ENCODE measurements at places on chromosomes 13 and 19.

DNA sequence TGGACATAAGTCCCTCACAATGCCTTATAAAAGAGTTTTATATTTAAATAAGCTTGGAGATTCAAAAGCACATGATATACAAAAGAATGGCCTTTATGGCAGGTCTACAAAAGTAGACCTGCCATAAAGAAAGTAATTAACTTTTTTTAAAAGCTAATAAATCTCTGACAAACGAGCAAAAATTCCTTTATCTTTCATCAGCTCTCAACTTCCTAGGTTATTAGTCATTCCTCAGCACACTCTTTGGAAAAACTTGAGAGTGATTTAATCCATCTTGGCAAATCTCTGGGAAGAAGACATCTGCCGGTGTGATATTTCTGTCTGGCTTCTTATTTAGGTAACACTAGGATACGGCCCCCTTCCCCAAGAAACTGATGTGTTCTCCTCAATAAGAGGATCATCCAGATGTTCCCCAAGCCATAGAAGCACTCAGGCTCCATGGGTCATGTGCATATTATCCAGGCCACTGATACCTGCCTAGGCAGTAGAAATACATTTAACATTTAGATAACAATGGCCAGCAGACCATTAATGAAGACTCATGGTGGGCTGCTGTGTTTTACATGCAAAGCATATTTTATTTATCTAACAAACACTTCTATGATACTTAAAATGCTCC lies 372.7 kb downstream of the LIG4 start:
- DNase-seq: no peak

- no peak for DNase-seq
Measured at GRCh38 chr13:50224534-50224933, 209.3 kb downstream of the KCNRG start.

DNA sequence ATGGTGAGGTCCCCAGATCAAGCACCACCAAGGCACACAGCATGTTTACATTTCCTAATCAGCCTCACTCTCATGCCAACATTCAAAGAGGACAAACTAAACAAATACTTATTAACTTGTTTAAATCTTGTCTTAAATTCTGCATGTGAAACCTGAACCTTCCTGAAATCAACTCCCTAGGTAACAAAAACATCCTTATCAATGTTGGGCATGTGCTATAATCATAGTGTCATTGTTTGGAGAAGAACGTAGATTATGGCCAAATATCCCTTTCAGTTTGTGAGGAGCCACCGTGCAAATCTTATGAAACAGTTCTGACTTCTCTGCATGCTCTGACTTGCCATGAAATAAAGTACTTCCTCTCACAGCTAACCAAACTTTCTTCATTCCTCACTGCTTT lies 123.8 kb downstream of the NDFIP2 start:
- DNase-seq: no peak

GRCh38 chr19:38060331-38060730 lies 153.3 kb downstream of the SIPA1L3 start:
- DNase-seq: no peak

GRCh38 chr13:93290503-93290902 lies 63.9 kb downstream of the GPC6 start:
- no peak for DNase-seq

DNA sequence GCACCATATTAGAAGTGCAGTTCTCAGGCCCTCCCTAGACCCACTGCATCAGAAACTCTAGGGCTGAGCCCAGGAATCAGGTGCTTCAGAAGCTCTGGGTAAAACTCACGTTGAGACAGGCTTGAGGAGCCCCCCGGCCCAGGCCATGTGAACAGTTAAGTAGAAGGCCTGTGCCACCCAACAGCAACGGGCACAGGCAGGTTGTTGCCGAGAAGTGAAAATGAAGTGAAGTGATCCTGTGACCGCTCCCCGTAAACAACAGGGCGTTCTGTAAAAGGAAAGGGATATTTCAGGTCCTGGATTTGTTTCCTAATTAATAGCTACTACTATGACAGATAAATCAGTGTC lies 128.8 kb downstream of the ATP11A start:
- DNase-seq: no peak

DNA sequence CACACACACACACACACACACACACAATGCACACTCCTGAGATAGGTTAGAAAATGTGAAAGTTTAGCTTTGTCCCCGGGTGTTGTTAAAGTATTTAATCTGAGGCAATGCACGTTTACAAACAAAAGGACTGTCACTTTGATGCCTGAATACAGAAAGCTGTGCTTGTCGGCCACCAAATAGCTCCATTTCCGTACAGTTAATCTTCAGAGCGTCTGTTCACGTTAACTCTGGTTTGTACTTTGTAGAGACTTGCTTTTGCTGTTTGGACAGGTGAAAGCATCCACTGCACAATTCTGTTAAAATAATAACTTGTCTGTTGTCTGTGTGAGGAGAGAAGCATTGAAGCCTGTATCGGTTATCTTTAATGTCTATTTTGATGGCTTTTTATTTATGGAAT lies 267.8 kb downstream of the FGF9 start:
- no peak for DNase-seq

DNA sequence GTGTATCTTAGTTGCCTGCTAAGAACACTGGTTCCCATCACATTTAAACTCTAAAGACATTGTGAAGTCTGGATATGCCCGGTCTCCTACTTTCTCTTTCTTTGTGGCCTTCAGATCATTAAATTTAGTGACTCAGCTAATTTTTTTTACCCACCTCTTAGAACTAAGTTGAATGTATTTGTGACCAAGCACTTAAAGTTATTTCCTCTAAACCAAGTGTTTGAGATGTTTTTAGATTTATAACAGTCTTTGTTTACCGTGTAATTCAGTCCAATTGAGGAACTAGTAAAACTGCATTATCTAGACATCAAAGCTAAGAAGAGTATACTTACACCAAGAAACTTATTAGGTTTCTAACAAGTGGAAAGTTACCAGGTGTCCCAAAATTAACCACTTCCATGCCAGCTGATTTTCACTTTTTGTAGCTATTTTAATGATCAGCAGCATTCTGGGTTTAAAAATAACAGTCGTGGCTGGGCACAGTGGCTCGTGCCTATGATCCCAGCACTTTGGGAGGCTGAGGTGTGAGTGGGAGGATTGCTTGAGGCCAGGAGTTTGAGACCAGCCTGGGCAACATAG lies 53.1 kb downstream of the ARHGAP35 start:
- no peak for DNase-seq

DNA sequence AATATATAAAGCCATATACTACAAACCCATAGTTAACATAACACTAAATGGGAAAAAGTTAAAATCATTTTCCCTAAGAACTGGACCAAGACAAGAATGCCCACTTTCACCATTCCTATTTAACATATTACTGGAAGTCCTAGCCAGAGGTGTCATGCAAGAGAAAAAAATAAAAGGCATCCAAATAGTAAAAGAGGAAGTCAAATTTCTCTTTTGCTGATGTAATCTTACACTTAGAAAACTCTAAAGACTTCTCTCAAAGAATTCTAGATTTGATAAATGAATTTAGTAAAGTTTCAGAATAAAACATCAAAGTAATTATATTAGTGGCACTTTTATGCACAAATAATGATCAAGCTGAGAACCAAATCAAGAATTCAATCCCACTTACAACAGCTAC lies 678.9 kb upstream of the SLITRK5 start:
- no peak for DNase-seq

GRCh38 chr13:66076417-66076816 lies 1153.7 kb downstream of the PCDH9 start:
- DNase-seq: no peak

DNA sequence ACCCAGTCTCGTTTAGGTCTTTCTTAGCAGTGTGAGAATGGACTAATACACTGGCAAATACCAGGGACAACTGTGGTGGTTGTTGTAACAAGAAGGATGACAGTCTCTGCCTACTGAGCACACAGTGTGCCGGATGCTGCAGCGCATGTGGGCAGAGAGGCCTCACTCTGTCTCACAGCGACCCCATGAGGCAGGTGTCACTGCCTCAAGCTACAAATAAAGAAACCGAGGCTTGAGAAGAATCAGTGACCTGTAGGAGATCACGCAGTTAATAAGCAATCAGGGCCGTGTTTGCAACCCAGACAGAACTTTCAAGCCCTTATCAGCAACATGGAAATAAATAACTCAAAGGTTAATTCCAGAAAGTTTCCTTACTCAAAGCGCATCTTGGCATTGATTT lies 40.5 kb upstream of the GAS6 start:
- DNase-seq: no peak

- no peak for DNase-seq
Measured at GRCh38 chr19:31174948-31175347, 174.3 kb downstream of the TSHZ3 start.

GRCh38 chr19:18425515-18426415 lies 6.6 kb downstream of the SSBP4 start:
- no peak for DNase-seq

DNA sequence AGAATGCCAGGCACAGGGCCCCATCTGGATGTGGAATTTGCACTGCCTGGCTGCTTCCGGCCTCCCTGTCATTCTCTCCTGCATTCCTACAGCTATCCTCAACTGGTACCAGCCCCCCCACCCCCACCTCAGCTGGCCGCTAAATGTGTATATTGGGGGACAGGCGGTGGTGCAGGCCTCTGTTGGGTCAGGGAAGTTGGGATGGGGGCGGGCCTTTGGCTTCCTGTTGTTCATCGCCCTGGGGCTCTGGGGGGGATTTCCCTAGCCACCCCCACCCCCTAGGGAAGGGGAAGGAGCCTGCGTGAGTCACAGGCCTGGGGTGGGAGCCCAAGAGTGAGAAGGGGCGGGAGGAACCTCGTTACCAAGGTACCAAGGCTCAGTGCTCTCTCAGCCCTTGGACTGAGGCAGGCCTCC lies 10.6 kb downstream of the POU2F2 start:
- no peak for DNase-seq

GRCh38 chr19:287381-287871 lies 3.8 kb downstream of the PLPP2 start:
- DNase-seq: no peak

- DNase-seq: no peak
Measured at GRCh38 chr13:45328661-45329111, 12.3 kb downstream of the TPT1 start.

DNA sequence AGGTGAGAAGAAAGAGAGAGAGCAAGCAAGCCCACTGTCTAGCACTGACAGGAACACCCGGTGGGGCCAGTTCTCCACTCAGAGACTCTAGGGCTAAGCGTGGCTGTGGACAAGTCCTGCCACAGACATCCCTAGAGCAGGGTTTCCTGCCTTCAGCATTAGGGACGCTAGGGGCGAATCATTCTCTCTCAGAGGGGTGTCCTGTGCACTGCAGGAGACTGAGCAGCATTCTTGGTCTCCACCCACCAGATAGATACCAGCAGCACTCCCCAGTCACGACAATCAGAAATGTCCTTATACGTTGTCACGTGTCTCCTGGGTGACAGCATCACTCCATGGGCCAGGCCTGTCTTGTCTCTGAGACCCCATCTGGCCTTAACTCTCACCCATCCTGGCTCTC lies 1.5 kb downstream of the OR10H1 start:
- DNase-seq: no peak

DNA sequence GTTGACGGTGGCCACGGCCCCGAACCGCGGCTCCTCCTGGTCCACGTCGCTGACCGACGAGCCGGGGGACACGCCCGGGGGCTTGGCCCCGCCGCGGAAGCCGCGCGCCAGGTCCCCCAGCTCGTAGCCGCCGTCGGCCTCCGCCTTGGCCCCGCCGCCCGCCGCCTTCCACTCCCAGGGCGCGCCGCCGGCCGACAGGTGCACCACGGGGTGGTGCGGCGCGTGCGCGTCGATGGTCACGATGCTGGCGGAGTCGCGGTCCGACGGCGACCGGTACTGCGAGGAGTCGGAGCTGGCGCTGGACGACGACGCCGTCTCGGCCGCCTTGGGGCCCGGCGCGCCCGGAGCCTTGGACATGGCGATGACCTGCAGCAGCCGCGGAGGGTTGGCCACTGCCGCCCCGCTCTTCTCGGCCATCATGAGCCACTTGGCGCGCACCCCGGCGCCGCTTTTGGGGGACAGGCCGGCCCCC lies 9.0 kb downstream of the PLPPR3 start:
- DNase-seq: no peak

GRCh38 chr19:29843180-29844051 lies 31.6 kb downstream of the CCNE1 start:
- no peak for DNase-seq

DNA sequence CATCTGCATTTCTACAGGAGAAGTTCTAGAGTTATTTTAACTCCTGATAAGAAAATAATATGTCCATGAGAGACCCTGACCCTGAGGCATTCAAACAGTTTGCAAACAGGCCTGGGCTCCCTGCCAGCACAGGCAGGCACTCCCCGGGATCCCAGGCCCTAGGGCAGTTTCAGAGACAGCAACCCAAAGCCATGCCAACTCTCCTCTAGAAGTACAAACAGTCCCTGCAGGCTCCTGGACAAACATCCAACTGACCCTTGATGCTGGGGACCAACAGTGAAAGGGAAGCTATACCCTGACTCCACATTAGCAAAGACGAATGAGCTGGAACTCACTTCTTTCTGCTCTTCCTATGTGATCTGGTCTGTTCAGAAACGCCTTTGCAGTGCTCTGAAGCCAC lies 44.8 kb downstream of the CCDC70 start:
- no peak for DNase-seq

DNA sequence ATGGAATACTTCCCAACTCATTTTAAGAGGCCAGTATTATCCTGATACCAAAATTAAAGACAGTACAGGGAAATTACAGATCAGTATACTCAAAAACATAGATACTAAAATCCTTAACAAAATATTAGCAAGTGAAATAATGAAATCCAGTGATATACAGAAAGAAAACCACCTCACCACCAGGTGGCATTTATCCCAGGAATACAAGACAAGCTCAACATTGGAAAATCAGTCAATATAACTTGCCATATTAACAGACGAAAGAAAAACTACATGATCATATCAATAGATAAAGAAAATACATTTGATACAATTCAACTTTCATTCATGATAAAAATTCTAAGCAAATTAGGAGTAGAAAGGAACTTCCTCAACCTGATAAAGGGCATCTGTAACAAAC lies 6.7 kb upstream of the GNA15 start:
- DNase-seq: no peak

DNA sequence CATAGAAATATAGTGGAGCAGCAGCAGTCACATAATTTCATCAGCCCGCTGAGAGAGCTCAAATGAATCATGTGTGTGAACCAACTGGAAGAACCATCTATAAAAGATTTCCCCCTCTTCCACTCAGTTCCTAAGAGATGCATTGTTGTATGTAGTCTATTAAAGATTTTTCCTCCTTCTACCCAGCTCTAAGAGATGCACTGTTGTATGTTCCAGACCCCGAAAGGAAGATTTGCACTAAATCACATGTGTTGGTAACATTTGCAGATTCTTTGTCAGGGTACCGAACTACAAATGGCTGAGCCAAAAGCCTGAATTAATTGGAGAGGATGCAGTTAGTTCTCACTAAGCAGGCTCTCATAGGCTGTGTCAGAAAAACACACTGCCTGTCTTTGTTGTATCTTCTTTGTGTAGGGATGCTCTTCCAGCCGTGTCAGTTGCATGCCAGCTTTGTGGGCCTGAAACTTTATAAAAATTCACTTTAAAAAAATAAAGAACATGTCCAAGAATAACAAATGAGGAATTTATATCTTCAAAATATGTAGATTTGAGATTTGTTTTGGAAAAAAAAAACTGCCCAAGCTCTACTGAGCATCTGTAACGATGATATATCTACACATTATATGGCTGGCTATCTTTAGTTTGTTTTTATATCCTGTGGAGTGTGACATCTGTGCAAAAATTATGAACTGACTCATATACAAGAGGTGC lies 223.1 kb downstream of the MZT1 start:
- no peak for DNase-seq

Measured in esophagus squamous epithelium (tissue), 5 donors.